Large intestine (tissue), 12 donors: ENCODE measurements at places on chromosomes 3 and 15. TPM values are rescaled to one million over a fixed set of nuclear protein-coding genes. Genes with fewer than 3 reads are reported as not detected.

ANKRD34C gene
- polyA plus RNA-seq, result not detected

ATP10A gene
- 2.2 TPM for polyA plus RNA-seq

BCL2A1 gene
- polyA plus RNA-seq, result 4.9 TPM

A4GNT gene
- 0.07 TPM for polyA plus RNA-seq

FAM81A gene
- 5.3 TPM for polyA plus RNA-seq

GOLGA6L10 gene
- 7.4 TPM for polyA plus RNA-seq

NAALADL2 gene
- 6.5 TPM for polyA plus RNA-seq

ADAMTS7 gene
- polyA plus RNA-seq, result 10.6 TPM

ZDHHC19 gene
- 0.42 TPM for polyA plus RNA-seq

GPR160 gene
- polyA plus RNA-seq, result 169 TPM

LMCD1 gene
- 14.4 TPM for polyA plus RNA-seq

PLCB2 gene
- polyA plus RNA-seq, result 11.7 TPM

FETUB gene
- polyA plus RNA-seq, result not detected

ZBED2 gene
- polyA plus RNA-seq, result 1.0 TPM

C15orf39 gene
- polyA plus RNA-seq, result 17.6 TPM

- no peak overlapping the region for H3K27ac ChIP-seq
- no peaks in the 10 kb centered on the region for H3K36me3 ChIP-seq
- H3K4me3 ChIP-seq, result peak overlapping the region; percentile 14
- DNase-seq, result no peak
- peaks cover 7% of the 10 kb centered on the region for H3K4me1 ChIP-seq
Observed at GRCh38 chr3:43649365-43649968, 27.7 kb upstream of the ANO10 start.

DNA sequence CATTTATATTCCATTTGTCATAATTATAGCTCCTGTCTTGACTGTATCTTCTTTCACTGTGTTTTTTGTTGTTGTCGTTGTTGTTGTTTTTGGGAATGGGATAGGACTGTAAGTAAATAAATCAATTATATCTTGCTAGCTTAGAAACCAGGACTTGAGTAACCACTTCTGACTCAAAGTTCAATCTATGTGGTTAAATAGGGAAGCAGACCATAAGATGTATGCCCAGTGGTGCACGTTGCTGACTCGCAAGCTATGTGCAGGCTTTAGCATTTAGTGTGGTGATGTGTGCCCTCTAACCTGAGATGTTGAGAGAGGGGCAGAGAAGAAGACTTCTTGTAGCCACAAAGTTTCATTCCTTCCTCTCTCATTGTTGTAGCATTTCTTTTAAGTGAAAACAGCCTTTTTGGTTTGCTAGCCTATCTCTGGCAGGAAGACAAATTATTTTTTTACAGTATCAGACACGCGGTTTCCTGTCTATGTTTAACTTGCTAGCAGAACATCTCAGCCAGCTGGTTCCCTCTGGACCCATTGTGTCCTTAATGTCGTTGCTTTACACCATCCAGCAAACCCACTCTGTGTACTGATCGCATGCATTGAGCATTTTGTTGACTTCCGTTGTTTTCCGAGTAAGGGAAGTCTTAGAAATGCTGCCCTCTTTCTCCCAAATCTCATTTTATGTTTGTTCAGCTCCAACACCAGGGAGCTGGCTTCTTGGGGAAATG is 52.1 kb downstream of the TGFBR2 start:
- no peak overlapping the region for H3K4me3 ChIP-seq
- peak overlapping the region; percentile 11 for H3K27ac ChIP-seq
- peaks cover 4% of the 10 kb centered on the region for H3K4me1 ChIP-seq
- H3K27me3 ChIP-seq, result no peaks in the 10 kb centered on the region
- no peak for DNase-seq

GRCh38 chr3:129988429-129988828 is 13.9 kb downstream of the TRH start:
- H3K36me3 ChIP-seq, result no peaks in the 10 kb centered on the region
- H3K4me3 ChIP-seq, result no peak overlapping the region
- peaks cover 14% of the 10 kb centered on the region for H3K27me3 ChIP-seq
- no peak for DNase-seq

DNA sequence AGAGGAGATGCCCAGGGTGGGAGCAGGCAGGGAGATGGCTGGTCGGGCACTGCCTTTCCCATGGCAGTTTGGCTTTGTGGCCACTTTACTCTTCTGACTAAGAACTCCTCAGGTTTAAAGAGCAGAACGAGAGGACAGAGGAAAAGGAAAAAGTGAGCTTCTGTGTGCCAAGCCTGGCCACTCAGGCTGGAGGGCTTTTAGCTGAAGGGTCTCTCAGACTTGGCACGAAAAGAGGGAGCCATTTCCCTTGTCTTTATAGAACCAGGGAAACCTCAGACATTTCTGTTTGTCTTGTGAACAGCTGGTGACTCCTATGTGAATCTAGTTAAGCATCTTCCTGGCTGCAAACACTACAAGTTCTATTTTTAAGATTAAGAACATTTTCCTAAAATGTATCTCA is 23.3 kb upstream of the PSMD6 start:
- no peak for DNase-seq
- no peaks in the 10 kb centered on the region for H3K4me1 ChIP-seq
- H3K36me3 ChIP-seq, result no peaks in the 10 kb centered on the region

GRCh38 chr15:63223463-63223862 is 34.1 kb downstream of the RAB8B start:
- H3K27ac ChIP-seq, result no peak overlapping the region
- no peak overlapping the region for H3K4me3 ChIP-seq
- peaks cover 11% of the 10 kb centered on the region for H3K4me1 ChIP-seq
- no peaks in the 10 kb centered on the region for H3K36me3 ChIP-seq
- peak; percentile 42 for DNase-seq

DNA sequence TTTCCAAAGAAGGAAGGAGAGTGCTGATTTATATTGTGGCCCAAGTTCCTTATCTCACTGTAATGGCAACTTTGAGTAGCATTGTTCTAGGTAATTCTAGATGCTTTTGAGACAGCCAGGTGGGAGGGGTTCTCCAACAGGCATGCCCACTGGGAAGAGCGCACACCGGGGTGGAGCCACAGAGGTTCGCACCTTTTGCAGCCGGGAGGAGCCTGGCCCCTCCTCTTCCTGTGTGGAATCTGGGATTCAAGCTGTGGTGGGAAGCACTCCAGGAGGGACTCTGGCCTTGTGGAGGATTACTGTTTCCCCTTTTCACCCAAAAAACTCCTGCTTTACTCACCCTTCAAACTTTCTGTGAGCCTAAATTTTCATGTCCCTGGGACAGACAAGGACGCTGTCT is 53.1 kb downstream of the CFAP20DC start:
- H3K4me1 ChIP-seq, result no peaks in the 10 kb centered on the region
- H3K4me3 ChIP-seq, result no peak overlapping the region
- H3K27me3 ChIP-seq, result no peaks in the 10 kb centered on the region
- H3K27ac ChIP-seq, result no peak overlapping the region
- H3K36me3 ChIP-seq, result no peaks in the 10 kb centered on the region

DNA sequence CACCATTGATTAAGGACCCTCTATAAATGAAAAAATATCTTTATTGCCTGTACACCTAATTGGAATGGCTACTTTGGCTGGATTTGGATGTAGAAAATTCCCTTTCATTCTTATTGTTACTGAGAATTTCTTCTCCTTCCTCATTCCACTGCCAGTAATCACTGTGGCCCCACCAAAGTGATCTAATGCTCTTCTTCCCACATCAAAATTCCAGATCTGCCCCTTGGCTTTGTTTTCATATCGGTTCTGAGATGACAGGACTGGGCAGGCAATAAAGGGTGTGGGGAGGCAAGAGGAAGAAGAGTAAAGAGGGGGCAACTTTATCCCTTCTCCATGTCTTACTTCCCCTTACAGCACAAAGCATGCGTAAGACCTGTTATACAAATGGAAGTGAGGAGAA is 2.1 kb downstream of the ANKUB1 start:
- H3K27ac ChIP-seq, result no peak overlapping the region
- H3K4me1 ChIP-seq, result no peaks in the 10 kb centered on the region
- H3K36me3 ChIP-seq, result no peaks in the 10 kb centered on the region
- H3K27me3 ChIP-seq, result peaks cover 3% of the 10 kb centered on the region

DNA sequence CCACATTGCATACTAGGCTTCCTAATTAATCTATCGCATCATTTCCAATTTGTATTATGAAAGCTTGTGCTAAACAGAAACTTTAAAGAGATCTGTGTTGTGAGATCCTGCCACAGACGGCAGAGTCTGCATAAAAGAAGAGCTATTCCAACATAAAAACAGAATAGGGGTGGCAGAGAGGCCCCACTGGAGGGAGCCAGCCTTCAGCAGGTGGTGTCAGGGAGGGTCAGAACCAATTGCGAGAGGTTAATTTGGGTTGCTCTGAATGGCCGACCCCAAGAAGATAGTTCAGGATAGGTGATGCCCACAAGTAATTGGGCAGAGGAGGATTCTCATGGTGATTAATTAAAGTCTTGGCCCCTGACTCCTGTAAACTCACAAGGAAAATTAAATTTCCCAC is 74.8 kb downstream of the DCLK3 start:
- no peak for DNase-seq
- H3K27me3 ChIP-seq, result no peaks in the 10 kb centered on the region

DNA sequence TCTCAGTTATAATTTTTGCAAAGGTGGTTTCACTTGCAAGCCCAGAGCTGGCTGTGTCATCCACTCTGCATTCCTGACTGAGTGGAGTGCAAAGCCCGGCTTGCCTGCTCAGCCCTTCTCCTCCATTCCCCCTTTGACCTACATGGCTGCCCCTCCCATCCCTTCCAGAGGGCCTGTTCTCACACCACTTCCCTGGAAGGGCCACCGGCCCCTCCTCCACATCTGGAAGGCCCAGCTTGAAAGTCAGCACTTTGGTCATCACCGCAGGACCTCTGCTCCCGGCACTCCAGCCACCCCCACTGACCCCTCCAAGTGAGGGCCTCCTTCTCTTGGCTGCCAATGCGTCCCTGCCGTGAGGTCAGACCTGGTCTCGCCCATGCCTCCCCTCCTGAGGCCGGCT is 74.1 kb upstream of the RNF7 start:
- H3K36me3 ChIP-seq, result no peaks in the 10 kb centered on the region
- DNase-seq, result no peak
- H3K4me3 ChIP-seq, result no peak overlapping the region
- no peak overlapping the region for H3K27ac ChIP-seq
- H3K4me1 ChIP-seq, result peaks cover 5% of the 10 kb centered on the region
- peaks cover 12% of the 10 kb centered on the region for H3K27me3 ChIP-seq

- peak within 1 kb of the TSS; percentile 54 for H3K27ac ChIP-seq
- DNase-seq, result peak; percentile 96
- H3K4me3 ChIP-seq, result peak within 1 kb of the TSS; percentile 98
- peaks cover 13% of the 10 kb centered on the region for H3K4me1 ChIP-seq
Observed at GRCh38 chr15:84600687-84601554, at the start of gene ZSCAN2. TSS of gene ZSCAN2 (plus strand) at chr15:84601009. CDS start at chr15:84603928, 2,919 bp downstream.

DNA sequence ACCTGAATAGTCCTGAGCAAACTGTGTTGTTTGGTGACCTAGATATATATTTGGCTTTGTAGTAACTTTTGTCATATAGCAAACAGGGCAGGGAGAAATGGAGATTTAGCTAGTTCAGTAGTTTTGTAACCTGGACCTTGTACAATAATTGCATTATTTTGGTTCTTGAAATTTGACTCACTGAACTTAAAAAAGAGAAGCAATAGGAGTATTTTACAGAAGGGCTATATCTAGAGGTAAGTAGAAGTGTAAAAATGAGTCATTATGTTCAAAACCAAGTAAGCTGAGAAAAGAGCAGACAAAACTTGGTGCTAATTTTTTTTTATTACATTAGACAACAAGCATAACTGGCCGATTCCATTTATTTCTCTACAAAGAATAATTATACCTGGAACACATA is 505.4 kb downstream of the ZIC1 start:
- no peak overlapping the region for H3K4me3 ChIP-seq
- no peak for DNase-seq
- H3K36me3 ChIP-seq, result no peaks in the 10 kb centered on the region
- no peaks in the 10 kb centered on the region for H3K27me3 ChIP-seq
- no peaks in the 10 kb centered on the region for H3K4me1 ChIP-seq

DNA sequence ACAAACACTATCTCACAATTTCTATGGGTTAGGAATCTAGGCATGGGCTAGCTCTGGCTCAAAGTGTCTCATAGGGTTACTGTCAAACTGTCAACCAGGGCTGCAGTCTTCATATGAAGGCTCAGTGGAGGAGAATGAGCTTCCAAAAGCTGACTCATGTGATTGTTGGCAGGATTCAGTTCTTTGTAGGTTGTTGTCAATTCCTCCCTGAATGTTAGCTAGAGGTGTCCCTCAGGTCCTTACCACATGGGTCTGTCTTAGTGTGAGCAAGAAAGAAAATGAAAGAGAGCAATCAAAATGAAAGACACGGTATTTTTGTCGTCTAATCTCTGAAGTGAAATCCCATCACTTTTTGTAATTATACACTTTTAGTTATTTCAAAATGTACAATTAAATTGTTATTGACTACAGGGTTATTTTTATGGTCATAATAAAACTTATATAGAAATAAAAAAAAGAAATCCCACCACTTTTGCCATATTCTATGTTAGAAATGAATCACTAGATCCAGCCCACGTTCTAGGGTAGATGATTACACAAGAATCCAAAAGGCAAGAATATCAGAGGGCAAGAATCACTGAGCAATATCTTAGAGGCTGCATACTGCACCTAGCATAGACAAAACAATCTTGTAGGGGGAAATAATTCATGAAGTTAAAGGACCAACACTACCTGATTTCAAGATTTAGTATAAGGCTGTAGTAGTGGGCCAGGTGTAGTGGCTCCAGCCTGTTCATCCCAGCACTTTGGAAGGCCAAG is 8.4 kb downstream of the ACSBG1 start:
- no peaks in the 10 kb centered on the region for H3K4me1 ChIP-seq
- H3K4me3 ChIP-seq, result no peak overlapping the region
- H3K36me3 ChIP-seq, result no peaks in the 10 kb centered on the region
- no peak overlapping the region for H3K27ac ChIP-seq
- DNase-seq, result no peak

GRCh38 chr3:27943106-27943505 is 221.0 kb upstream of the EOMES start:
- no peaks in the 10 kb centered on the region for H3K36me3 ChIP-seq
- no peak for DNase-seq

DNA sequence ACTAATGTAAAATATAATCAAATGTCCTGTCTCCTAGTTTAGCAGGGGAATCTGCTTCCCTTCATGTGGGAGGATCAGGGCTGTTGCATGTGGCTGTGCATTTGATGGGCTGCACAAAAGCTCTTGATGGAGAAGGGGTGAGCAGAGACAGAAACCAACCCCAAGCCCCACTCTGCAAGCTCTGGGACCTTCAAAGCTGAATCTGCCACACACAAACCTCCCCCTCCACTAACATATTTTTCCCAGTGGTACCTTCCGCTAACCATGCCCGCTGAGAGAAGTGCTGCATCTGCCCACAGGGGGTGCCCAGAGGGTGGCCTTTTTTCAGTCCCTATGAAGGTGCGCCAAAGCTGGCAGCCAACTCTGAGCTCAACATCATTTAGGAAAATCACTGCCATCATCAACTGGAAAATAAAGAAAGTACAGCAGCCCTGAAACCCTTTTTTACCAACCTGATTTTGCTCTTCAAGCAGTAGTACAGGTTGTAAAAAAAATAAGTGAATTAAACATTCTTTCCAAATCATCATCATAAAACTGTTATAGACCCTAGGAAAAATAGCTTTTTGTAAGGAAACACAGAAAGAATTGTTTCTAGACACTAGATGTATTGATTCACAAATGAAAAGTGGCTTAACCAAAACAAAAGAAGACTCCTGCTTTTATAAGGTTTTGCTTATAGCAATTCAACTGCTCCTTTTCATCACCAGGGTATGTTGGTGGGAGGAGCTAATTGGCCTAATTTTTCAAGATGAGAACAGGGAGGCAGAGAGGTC is 97.0 kb downstream of the HHLA2 start:
- DNase-seq, result no peak
- no peaks in the 10 kb centered on the region for H3K4me1 ChIP-seq
- no peak overlapping the region for H3K27ac ChIP-seq
- H3K4me3 ChIP-seq, result no peak overlapping the region
- no peaks in the 10 kb centered on the region for H3K27me3 ChIP-seq
